NCI-H510A (cell line): ENCODE measurements at places on chromosomes 2 and 18.

DNA sequence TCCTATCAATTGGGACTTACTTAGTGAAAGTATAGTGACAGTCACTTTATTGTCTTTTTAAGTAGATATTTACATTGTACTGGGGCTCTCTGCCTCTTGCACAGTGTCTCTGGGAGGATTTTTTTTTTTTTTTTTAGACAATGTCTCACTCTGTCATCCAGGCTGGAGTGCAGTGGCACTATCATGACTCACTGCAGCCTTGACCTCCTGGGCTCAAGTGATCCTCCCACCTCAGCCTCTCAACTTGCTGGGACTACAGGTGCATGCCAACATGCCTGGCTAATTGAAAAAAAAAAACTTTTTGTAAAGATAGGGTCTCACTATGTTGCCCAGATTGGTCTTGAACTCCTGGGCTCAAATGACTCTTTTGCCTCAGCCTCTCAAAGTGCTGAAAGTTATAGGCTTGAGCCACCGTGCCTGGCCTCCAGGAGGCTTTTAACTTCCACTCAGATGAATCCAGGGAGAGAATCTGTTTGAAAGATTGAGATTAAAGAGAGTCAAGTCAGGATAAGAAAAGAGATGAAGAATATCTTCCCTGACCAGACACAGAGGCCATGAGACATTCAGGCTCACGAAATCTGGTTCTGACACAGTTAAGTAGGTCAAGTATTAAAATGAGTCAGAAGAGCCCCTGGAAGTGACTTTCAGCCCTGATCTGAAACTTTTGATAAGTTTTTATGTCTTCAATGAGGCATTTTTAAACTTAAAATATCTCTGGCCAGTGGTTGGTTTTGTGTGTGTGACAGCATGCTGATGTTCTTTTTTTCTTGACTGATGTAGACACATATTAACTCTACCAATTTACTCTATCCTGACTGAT, 18.3 kb downstream of the ARHGEF33 start:
- DNase-seq, result no peak

- no peak for DNase-seq
Measured at GRCh38 chr18:34809451-34810072, 99.5 kb downstream of the DTNA start.

DNA sequence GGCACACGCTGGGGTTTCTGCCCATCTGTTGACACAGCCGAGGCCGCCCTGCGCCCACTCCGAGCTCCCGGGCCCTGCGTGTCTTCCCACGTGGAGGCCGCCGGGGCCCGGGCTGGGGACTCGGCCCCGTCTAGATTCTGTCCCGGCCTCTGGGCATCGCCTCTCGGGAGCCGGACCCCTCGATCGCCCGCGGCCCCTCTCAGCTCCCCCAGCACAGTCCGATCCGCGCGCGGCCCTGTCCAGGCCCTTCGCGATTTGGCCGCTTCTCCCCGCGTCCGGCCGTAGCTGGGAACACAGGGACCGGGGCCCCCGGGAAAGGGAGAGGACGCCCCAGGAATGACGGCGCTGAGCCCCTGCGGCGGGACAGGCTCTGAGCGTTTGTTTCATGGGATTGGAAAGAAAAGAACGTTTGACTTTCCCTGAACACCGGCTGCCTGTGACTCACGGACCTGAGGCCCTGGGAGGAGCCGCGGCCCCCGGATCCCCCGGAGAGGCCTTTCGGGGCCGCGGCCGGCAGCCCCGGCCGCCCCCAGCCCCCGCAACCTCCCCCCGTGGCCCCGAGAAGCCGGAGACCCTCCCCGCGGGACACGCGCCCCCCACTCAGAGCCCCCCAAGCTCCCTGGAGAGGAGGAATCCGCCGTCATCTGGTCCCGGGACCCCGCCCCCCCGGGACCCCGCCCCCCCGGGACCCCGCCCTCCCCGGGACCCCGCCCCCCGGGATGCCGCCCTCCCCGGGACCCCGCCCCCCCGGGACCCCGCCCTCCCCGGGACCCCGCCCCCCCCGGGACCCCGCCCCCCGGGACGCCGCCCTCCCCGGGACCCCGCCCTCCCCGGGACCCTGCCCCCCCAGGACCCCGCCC, 62.7 kb upstream of the CTDP1 start:
- no peak for DNase-seq

GRCh38 chr2:3872451-3872850, 169.1 kb downstream of the DCDC2C start:
- no peak for DNase-seq

- DNase-seq, result no peak
Measured at GRCh38 chr2:106159866-106160785, 34.0 kb downstream of the UXS1 start.

- DNase-seq, result no peak
Measured at GRCh38 chr2:241134711-241135110, 14.6 kb downstream of the PASK start.

DNA sequence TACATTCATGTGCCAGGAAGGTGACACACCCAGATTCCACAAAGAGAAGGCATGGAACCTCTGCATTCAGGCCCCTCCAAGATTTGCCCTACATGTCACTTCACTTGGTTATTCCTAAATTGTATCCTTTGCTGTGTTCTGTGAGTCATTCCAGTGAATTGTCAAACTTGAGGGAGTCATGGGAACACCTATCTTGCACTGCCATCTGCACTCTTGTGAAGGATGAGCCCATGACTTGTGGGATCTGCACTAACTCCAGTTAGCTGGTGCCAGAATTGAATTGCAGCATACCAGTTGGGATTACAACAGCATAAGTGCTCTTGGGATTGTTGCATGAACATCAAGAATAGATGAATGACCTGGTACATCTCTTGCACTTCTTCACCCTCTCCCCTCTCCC, 1288.0 kb upstream of the ZEB2 start:
- DNase-seq, result no peak

- DNase-seq, result no peak
Measured at GRCh38 chr2:148926291-148926961, 51.4 kb downstream of the KIF5C start.

DNA sequence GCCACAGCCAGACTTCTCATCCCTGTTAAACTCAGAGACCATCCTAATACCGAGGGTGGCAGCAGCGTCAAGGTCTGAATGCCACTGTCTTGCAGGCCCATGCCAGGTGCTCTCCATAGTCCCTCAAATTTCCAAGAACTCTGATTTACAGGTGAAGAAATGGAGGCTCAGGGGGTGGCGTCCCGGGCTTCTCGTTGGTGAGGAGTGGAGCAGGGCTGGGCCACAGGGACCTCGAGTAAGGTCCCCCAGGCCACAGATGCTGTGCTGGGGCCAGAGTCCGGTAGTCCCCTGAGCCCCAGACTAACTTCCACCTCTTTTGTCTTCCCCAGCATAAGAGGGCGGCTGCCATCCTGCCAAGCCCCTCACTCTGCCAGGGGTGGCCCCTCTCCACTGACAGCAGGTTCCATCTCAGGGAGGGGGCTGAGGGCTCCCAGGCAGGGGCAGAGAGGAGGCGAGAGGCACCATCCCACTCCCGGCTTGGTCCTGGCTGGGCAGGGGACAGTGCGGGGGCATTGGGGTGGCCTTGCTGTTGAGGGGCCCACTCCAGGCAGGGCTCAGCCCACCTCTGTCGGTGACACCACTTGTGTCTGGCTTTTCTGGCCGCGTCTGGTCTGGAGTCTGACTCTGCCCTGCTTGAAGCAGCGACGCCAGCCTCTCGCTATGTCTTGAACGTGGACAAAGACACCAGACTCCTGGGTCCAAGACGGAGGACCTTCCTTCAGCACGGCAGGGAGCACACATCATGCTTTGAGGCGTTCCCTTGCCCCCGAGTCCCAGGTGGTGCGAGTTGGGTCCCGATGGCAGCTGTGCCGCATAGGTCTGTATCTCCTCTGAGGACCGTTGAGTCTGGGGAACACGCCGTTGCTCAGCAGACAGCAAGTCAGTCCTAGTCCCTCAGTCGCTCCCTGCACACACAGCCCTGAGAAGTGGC, 15.9 kb upstream of the KLHL30 start:
- no peak for DNase-seq

GRCh38 chr2:201183365-201183727, 405 bp downstream of the CASP10 start:
- DNase-seq, result no peak

DNA sequence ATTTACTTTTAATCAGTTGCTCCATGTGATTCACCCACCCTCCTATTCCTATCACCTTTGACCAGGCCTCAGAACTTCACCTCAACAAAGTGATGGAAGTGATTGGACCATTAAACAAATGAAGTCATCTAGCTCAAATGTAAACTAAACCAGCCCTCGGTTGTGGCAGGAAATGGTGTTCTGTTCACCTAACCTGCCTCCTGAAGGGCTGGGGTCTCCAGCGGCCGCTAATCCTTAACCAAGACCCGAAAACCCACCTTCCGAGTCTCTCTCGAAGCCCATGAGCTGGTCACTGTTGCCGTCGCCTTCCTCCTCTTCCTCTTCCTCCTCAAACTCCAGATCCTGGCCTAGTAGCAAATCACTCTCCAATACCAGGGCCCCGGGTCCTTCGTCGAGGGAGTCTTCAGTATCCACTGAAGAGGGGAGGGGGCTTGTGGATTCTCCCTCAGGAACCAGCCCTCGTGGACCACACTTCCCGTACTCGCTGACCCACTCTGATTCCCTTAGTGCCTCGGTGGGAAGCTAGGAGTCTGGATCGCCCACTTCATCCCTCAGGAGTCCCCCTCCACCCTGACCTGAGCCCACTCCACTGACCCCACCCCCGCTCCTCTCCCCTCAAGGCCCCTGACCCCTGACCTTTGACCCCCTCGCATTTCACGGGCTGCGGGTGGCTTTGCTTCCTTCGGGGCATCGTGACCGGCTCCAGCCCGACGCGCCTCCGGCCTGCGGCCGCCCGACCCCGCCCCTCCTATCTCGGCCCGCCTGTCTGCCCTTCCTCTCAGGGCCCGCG, 503 bp downstream of the ZNF513 start:
- DNase-seq, result peak; percentile 58

DNA sequence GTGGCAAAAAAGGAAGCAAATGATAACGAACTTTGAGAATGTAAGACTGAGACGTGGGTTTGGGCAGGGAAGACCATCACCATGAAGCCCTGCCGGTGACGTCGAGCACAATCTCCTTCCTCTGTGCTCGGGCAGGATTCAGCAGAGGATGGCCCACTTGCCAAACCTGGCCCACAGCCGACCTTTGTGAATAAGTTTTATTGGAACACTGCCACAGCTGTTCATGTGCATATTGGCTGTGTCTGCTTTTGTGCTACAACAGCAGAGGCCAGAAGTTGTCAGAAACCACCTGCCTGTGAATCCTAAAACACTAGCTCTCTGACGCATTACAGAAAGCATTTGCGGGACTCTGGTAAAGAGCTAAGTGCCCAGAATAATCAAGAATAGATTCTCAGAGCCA, 223.9 kb downstream of the MYT1L start:
- DNase-seq, result no peak

GRCh38 chr2:174376967-174377366, 18.6 kb upstream of the SCRN3 start:
- DNase-seq, result no peak

DNA sequence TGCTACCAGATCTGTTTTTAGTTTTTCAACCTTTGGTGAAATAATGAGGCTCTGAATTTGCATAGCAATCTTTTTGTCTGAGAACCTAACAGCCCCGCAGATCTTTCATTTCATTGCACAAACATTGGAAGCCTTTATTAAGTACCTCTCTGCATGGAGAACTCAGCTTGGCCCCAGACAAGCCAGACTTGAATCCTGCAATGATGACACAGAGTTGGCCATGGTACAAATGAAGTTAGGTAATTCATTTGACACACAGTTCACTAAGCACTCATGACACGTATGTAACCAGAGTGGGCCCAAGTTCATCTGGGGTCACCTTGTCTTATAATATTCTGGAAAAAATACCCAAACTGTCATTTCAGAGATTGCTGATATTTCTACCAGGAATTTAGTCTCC, 439.1 kb upstream of the ID2 start:
- no peak for DNase-seq

DNA sequence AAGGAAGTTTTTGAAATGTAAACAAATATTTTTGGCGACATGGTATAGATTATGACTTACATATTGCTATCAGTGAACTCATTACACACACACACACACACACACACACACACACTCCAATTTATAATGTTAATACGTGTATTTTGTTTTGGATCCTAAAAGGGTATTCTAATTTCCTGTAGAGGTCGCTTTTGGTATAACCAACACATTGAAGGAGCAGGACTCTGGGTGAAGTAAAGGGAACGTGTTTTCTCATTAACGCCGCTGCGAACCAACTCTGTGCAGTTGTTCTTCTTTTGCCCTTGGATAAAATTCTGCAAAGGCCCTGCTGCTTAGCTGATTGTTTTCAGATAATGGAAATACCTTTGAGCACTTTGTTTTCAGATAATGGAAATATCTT, 190.4 kb downstream of the PMAIP1 start:
- DNase-seq, result no peak

DNA sequence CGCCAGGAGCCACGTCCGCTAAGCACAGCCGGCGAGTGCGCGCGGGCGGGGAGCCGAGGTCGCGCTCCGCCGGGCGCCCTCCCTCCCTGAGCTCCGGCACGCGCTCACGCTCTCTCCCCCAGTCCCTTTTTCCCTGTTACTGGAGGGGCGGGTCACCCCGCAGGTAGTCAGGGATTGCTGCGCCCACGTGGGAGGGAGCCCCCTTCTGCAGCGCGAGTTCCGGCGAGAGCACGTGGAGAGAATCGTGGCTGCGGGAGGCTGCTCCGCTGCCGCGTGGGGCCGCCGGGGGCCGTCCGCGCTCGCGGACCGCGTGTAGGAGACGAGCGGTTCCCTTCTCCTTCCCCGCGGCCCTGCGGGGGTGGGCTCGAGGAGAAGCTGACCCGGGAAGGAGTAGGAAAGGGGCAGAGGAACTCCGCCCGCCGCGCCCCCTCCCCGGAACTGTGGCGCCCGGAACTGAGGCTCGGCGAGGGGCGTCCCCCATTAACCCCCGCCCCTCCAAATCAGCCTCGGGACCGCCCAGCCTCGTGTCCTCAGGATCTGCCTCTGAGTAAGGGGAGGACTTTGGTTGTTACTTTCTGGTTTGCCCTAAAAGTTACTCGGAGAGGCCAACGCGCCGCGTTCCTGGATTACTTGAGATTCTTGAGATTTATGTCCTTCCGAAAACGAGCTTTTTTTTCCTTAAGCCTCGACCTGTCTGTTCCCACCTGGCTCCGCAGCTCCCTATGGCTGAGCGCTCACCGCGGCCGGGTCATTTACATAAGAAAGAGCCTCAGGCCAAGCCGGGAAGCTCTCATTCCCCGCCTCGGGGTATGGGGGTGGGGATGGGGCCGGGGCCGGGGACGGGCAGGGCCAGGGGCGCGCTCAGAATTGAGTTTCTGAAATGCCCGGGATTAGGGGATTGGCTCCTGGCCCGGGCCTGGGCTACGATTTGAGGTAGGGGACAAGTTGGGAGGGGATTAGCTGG, 1.1 kb downstream of the HK2 start:
- no peak for DNase-seq

GRCh38 chr18:23453680-23454058, 582 bp downstream of the RIOK3 start:
- no peak for DNase-seq
